Glomerular endothelial cell (primary cell): ENCODE measurements at places on chromosomes 6 and 20. TPM values are rescaled to one million over a fixed set of nuclear protein-coding genes. Genes with fewer than 3 reads are reported as not detected.

TINAG gene
- 4.8 TPM in 1 of 2 replicates, not detected in the other for total RNA-seq

TCFL5 gene
- 12.1 and 17.4 TPM in 2 replicates for total RNA-seq

MANEA gene
- 11.7 and 16.5 TPM in 2 replicates for total RNA-seq

BHLHE23 gene
- total RNA-seq = not detected in 2 replicates
